Right renal pelvis (tissue), 4 donors: ENCODE measurements at places on chromosomes 2 and 18. TPM values are rescaled to one million over a fixed set of nuclear protein-coding genes. Genes with fewer than 3 reads are reported as not detected.

The DYNAP gene
- polyA plus RNA-seq = 0.04 TPM

- DNase-seq = no peak
Measured at GRCh38 chr2:232386740-232387450, 8.3 kb downstream of the ALPP start.

GRCh38 chr18:36942264-36942663, 113.3 kb downstream of the KIAA1328 start:
- DNase-seq = no peak

- DNase-seq = no peak
Measured at GRCh38 chr2:231199219-231199618, 788 bp downstream of the ARMC9 start.

DNA sequence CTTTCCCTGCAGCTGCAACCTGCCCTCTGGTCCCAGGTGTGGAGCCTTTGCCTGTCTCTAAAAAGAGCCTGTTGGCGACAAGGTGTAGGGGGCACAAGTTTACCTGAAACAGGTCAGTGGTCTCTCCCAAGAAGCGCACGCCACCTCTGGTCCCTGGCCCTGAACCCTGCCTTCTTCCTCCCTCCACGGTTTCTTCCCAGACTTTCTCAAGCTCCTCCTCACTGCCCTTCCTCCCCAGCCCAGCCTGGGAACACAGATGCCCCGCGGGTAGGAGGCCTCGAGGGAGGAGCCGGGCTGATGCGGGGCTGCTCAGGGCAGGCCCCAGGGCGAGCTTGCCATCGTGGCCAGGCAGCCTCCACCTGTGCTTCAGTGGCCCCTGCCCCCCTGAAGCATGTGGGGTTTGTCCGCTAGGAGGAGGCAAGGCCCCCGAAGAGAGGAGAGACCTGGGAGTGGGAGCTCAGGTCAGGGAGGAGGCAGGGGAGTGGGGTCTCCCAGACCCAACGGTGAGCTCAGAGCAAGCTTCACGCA, 89.5 kb downstream of the SMAD7 start:
- no peak for DNase-seq

The POTEC gene
- polyA plus RNA-seq = not detected

The ACTG2 gene
- polyA plus RNA-seq = 1.5 TPM

GRCh38 chr2:127984551-127984950, 43.3 kb downstream of the SAP130 start:
- no peak for DNase-seq

DNA sequence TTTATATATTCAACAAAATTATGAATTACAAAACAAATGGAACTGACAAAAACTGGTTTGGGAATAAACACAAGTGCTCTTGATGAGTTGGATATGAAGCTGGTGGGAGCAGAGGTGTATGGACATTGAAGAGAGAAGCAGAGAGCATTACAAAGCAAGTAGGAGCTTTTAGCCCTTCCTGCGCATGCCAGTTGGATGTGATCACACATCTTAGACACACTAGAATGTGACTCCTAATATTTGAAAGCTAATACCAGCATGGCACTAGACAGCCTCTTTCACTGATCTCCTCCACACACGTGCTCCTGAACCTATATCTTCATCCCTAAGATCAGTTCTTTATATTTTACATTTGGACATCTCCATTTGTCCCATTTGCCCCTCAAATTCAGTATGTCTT, 298.1 kb downstream of the MTX2 start:
- no peak for DNase-seq

DNA sequence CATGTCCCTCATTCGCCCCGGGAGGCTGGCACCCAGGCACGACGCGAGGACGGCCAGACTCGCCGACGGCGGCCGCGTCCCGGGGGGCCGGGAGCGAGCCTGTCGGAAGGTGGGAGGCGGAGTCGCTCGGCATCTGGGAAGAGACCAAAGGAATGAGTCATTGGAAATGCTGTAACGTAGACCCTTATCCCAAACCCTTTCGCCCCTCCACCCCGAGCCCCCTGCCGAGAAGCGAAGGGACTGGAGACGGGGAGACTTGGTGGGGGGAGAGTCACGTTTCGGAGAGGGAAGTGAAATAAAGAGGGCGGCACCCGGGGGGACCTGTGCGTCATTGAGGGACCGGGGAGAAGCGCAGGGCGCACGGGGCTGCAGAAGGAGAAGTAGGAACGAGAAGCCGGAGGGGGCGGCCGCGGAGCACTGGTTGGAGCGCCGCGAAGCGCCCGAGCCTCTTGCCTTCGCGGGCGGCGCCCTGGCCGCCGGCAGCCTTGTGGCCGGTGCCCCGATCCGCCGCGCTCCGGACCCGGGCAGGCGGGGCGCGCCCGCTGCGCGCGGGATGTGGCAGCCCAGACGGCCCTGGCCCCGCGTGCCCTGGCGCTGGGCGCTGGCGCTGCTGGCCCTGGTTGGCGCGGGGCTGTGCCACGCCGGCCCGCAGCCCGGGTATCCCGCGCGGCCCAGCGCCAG, at the start of gene EMILIN2:
EMILIN2 (plus strand) TSS at position 371 of the 681 bp plus-strand sequence; CDS start at position 554, 183 bp downstream.
- no peak for DNase-seq

- no peak for DNase-seq
Measured at GRCh38 chr18:23281626-23282436, 146.5 kb downstream of the CABLES1 start.

DNA sequence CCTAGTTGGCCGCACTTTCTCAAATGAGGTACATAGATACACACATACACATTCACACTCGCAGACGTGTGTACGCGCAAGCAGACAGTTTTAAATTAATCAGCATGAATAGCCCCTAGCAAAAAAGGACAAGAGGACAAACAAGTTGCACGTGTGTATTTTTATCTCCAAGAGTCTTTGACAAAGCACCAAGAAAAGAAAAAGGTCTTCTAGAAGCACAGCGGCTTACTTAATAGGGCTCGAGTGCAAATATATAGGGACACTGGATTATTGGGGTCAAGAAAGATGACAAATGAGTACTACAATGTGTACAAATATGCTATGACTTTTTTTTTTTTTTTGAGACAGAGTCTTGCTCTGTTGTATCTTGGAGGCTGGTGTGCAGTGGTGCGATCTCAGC, 1.7 kb upstream of the BCL2 start:
- no peak for DNase-seq

- DNase-seq = no peak
Measured at GRCh38 chr2:158497486-158497885, 40.7 kb downstream of the PKP4 start.

GRCh38 chr2:100895402-100895801, 75.5 kb downstream of the NPAS2 start:
- no peak for DNase-seq

The HOXD8 gene
- 239 TPM for polyA plus RNA-seq
